Naive thymus-derived CD4-positive, alpha-beta T cell (primary cell): ENCODE measurements at places on chromosomes 12 and 14. TPM values are rescaled to one million over a fixed set of nuclear protein-coding genes. Genes with fewer than 3 reads are reported as not detected.
A peak's percentile ranks its signal among the peaks of the same experiment; 100 is the strongest.

Gene HOXC11
- total RNA-seq: not detected in 2 replicates

GRCh38 chr12:70747445-70748260, 110.4 kb upstream of the PTPRB start:
- DNase-seq: no peak

DNA sequence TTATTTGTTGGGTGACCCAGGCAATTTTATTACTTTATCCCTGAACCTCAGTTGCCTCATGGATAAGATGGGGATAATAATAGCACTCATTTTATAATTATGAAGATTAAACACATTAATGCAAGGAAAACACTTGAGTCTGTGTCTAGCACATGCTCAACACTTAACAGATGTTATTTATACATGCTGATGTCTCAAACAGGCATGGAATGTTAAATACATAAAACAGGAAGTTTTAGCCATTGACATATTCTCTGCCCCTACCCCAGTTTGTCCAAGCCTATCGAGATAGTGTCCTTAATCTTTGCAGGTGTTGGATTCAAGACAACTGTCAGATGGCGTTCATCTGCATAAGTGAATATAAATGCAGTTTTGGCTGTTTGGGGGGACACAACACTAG, 109.8 kb downstream of the SCAF11 start:
- no peak for DNase-seq

Gene HOXC12
- total RNA-seq: not detected

Gene ZDHHC22
- not detected for total RNA-seq

Gene RHOJ
- not detected for total RNA-seq

Gene DDN
- 0.15 and 0.19 TPM in 2 replicates for total RNA-seq

Gene PNMA1
- total RNA-seq: 40.4 TPM

GRCh38 chr12:115885040-115885690, 392.3 kb downstream of the MED13L start:
- DNase-seq: no peak

Gene NYNRIN
- total RNA-seq: 0.14 TPM

GRCh38 chr12:6824901-6825381, 3.3 kb upstream of the P3H3 start:
- no peak for DNase-seq

- DNase-seq: no peak
Observed at GRCh38 chr12:42361909-42362646, 36.1 kb downstream of the PPHLN1 start.

Gene MYO1A
- total RNA-seq: 2.3 TPM

Gene ITGB7
- total RNA-seq: 408 TPM

- no peak for DNase-seq
Observed at GRCh38 chr14:69427596-69427995, 29.1 kb downstream of the SLC39A9 start.

DNA sequence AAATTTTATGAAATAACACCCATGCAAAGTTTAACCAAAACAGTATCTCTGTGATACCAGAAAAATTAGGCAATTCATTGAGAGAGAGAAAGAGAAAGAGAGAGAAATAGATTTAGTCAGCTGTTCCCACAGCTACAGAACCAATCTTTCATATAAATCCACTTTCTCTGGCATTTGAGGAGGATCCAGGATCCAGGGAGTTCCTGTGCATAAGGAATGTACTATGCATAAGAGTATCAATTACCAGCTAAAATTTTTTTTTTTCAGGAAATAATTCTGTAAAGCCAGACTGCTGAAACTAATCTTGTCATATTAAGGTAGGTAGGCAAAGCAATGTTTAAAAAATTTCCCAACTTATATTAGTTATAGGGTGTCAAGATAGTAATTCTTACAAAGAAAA, 133.7 kb downstream of the FLRT2 start:
- DNase-seq: no peak

DNA sequence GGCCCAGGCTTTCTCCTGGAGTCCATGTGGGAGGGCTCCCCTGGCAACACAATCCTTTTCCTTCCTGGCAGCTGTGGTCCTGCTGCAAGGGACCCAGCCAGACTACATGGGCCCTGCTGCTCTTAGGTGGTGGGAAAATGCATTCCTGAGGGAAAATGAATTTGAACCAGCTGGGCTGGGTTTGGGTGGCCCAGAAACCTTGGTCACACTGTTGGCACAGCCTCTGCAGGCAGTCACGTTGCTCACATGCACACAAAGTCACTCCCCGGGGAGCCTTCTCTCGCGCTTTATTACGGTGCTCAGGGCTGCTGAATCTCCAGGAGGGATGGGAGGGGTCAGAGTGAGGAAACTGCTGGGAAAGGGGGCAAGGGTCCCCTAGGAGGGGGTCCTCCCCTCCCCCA, 17.2 kb downstream of the PLEKHG3 start:
- DNase-seq: no peak

DNA sequence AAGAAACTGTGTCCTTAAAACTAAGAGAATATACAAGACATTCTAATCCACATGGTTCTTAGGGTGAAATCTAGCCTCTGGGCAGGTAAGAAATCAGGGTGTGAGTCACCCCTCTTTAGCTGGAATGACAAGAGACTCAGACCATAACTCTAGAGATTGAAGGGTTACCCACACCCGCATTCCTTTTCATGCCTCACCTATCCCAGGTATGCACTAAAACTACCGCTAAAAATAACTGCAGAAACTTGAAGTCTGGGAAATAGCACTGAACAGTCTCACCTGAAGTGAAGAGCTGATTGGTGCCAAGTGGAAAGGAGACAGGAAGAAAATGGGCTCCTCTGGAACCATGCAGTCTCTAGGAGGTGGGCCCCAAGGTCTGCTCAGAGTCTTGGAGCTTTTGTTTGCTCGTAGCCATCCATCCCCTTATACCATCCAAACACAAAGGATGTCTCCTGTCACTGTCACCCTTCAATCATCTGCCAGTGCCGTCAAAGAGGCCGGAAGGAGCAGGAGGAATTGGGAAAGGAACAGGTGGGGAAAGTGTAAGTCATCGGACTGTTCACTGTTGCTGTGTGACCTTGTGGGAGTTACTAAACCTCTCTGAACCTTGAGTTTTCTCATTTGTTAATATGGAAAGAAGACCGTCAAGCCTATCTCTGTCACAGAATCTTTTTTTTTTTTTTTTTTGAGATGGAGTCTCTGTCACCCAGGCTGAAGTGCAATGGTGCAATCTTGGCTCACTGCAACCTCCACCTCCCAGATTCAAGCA, 22.4 kb downstream of the DDX47 start:
- no peak for DNase-seq

GRCh38 chr14:103164006-103164405, 40.7 kb downstream of the TNFAIP2 start:
- DNase-seq: no peak

Gene KRT83
- not detected for total RNA-seq

DNA sequence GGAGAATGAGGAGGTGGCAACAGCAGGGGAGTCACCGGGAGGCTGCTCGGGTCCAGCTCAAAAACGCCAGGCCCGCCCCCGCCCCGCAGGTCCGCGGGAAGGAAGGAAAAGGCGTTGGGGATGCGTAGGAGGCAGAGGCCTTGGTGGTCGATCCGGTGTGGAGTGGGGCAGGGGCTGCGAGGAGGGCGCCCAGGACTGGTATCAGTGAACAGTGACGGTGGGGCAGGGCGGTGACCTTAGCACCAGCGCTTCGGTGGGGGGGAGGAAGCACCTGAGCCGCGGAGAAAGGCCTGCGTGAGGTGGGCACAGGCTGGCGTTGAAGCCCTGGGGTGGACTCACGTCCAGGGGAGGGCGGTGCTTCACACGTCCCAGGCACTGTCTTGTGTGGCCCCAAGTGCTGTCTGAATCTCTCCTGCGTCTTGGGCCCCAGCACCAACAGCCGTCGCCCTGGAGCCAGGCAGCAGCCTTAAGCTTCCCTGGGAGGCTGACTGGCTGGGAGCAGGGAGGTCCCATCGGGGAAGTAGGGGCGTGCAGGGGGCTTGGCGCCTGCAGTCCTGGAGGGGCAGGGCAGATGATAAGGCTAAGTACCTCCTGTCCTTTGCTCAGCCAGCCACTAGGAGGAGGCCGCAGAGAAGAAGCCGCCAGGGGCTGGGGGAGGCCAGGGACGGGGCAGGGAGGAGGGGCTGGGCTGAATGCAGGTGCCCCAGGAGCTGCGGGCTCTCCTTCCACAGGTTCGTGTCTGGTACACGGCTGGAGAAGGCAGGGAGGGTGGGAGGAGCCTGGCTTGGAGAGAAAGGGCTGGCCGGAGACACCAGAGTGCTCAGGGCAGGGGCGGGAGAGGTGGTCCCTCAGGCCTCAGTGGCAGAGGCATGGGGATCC, 26.5 kb downstream of the ZBTB42 start:
- DNase-seq: peak; percentile 37

Gene SLC7A7
- 1.8 TPM for total RNA-seq

GRCh38 chr12:24947541-24948419, 1.1 kb downstream of the BCAT1 start:
- DNase-seq: no peak

Gene PTPRQ
- not detected for total RNA-seq

- DNase-seq: no peak
Observed at GRCh38 chr12:85029456-85029855, 6.6 kb downstream of the TSPAN19 start.

DNA sequence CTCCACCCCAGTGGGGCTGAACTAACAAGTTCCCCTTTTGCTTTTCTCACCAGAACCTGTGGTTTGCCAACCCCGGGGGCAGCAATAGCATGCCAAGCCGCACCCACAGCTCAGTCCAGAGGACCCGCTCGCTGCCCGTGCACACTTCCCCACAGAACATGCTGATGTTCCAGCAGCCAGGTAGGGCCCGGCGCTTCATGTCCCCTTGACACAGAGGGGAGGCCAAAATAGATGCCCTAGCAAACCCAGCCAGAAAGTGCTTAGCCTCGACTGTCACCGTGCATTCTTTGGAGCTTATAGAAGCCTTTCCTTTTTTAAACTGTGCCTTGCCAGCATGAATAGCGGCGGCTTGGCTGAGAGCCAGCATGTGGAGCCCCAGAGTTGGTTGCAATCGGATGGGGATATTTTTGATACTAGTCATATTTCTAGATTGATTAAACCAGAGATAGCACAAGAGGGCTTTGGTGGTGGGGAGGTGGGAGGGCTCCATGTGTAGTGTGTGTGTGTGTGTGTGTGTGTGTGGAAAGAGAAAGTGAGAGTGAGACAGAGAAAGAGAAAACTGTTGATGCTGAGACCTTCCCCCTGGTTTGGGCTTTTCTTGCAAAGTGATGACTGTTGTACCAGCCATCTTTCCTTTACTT, 126.1 kb downstream of the GCH1 start:
- DNase-seq: peak; percentile 21

DNA sequence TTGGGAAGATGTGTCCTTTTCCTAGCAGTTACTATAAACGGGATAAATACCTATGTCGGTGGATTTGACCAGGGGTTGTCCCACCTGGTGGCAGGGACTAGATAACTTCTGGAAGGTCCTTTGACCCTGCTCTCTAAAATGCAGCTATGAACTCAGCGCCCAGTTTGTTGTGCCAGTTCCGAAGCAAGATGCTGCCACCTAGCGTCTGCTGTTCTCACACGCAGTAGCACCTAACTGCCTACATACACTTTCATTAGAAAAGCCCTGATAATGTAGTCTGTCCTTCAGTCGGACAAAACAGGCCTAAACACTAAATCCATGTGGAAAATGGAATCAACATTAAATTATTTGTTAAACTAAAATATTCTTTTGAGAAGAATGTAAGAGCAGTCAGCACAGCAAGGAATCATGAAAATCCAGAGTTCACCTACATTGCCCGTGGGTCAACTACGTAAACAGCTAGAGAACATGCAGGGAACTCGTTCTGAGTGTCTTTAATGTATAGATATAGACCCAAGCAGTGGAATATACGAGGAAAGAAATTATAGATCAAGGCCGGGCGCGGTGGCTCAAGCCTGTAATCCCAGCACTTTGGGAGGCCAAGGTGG, 51.1 kb upstream of the CRACR2A start:
- peak; percentile 62 for DNase-seq

GRCh38 chr14:76313852-76314251, 62.1 kb upstream of the ESRRB start:
- DNase-seq: no peak

- DNase-seq: no peak
Observed at GRCh38 chr12:115872212-115872611, 405.3 kb downstream of the MED13L start.

DNA sequence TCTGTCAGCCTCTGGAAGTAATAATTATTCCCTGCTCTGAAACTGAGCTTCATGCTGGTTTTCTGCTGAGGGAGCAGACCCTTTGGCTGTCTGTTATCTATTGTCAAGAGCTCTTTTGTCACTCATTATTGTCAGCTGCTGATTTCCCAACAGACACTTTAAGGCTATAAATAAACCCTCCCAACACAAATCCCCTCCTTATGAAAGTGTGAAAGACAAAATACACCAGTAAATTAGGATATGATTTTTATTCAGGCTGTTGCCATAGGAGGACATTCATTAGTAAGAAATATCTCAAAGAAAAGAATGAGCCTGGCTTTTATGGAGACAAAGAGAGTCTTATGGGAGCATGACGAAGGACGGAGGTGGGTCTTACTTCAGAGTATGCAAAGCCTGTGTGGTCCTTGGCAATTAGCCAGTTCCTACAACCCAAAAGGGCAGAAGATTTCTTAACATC, 180.8 kb downstream of the CRADD start:
- DNase-seq: no peak

- DNase-seq: no peak
Observed at GRCh38 chr14:37658156-37658555, 62.7 kb downstream of the TTC6 start.

Gene MIPOL1
- total RNA-seq: not detected in 2 replicates

Gene LRRC9
- not detected for total RNA-seq

Gene SRRM4
- not detected for total RNA-seq

DNA sequence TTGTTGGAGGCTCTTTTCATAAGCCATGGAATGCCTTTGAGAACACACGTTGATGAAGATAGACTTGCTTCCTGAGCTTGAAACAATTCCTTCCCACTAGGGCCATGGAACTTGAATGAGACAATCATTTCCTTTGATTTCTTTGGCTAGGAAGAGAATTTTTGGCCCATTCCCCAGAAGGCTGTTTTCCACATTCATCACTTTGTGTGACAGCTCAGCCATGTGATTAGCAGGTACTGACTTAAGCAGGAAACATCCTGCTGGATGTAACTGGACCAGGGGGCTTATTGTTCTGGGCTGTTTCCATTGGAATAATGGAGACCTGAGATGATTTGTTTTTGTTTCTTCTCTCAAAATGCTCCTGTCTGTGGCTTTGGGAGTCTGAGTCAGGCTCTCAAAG, 469.8 kb upstream of the SEL1L start:
- DNase-seq: no peak

DNA sequence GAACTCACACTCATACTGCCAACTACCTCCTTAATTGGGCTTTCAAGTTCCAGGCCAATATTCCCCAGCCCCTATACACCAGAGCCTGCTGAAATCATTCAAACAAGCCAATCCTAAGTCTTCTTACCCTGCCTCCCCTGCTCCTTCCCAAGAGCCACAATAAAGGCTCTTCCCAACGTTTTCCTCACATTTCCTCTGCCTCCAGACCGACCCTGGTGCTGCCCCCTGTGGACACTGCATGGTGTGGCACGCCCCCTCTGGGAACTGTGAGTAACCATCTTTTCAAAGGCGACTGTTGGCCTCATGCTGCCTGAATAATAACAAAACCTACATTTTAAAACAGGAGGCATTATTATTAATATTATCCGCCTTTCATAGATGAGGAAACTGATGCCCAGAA, 111.6 kb upstream of the NOS1 start:
- no peak for DNase-seq

- no peak for DNase-seq
Observed at GRCh38 chr14:58717813-58718212, 80.1 kb downstream of the DACT1 start.

- no peak for DNase-seq
Observed at GRCh38 chr14:75341620-75342019, 63.0 kb downstream of the FOS start.

Gene ANO2
- not detected for total RNA-seq

Gene PIK3C2G
- not detected for total RNA-seq
